ENCODE measurements at places on chromosomes 11 and 22.

GRCh38 chr11:108199446-108200321, 22.8 kb downstream of the NPAT start:
- DNase-seq, result peak; percentile 29

- DNase-seq, result no peak
Observed at GRCh38 chr11:73342633-73343032, 33.6 kb upstream of the RELT start.

DNA sequence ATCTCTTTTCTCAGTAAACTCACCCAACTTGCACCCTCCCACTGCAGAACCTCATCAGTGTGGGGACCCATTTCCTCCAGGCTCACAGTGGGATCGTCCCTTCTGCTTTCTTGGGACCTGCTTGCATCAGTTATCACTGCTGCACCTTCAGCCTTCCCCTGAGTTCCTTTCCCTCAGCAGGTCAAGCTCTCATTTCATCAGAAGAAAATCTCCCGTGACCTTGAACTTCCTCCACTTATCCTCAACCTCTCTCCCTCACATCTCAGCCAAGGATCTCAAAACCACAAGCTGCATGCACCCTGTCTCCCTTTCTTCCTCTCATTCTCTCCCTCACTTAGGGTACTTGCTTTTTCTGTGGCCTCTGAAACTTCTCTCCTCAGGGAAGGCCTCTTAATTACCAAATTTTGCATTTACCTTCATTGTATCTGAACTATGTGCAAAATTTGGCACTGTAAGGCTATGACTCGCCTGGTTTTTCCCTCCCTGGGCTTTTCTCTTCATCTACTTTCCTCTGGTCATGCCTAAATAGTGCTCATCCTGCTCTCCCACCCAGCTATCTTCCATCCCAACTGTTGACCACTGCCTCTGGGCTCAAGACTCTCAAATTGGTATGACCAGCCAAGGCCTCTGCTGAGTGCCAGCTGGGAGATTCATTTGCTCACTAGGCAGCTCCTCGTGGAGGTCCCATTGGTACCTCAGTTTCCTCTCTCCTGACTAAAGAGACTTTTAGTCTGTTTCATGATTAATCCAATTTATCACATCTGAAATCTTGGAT, 2.7 kb upstream of the RCE1 start:
- no peak for DNase-seq

DNA sequence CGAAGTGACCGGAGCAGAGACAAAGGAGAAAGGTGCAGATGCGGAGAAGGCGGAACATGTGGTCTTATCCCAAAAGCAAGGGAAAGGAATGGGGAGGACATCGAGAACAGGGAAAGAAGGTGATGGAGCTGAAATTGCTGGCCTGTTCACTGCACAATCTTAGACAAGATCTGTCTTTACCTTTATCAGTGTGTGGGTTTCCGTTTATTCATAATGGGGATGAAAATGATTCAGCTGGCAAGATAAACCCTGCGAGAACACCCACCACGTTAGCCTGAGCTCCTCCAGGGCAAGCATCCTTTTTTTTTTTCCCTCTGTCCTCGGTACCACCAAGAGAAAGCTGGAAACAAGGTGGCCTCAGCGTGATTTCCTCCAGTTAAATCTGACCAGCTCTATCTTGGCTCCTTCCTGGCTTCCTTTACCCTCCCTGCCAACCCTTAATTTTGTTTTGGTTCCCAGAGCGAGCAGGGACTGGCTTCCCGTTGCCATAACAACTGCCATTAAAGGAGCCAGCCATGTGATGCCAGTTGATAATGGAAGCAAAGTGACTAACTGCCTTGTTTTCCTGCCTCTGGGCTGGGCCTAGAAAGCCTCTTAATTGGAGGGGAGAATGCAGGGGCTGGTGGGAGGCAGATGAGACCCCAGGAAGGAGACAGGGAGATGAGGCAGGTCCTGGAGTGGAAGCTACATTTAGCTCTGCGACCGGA, 4.2 kb downstream of the SGSM1 start:
- DNase-seq, result no peak

DNA sequence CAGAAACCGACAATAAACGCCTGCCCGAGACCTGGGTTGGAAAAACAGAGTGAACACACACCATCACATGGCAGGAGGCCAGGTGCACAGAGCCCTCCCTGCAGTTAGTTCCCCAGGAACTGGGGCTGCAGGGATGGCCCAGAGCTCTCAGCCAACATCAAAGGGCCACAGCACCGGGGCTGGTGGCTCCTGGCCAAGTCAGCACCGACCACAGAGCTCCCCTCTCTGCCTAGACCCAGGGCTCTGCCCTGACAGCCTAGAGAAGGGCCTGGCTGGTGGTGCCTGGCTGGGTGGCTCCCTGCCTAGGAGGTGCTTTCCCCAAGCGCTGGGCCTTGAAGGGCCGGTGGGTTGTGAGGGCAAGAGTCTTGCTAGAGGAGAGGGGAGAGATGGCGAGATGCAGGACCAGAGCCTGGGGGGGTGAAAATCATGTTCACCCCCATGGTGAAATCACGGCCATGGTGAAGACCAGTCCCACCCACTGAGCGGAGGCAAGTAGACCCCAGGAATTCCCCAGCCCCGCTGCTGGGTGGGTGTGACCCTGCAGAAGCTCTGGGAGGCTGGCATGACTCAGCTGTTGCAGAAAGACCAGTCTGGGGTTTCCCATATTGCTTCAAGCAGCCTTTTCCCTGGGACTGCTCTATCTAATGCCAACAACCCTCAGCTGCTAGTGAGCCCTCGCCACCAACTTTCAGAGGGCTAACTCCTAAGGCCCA, 7.2 kb upstream of the BID start:
- DNase-seq, result peak; percentile 45

- no peak for DNase-seq
Observed at GRCh38 chr11:88383447-88383846, 45.9 kb upstream of the CTSC start.

DNA sequence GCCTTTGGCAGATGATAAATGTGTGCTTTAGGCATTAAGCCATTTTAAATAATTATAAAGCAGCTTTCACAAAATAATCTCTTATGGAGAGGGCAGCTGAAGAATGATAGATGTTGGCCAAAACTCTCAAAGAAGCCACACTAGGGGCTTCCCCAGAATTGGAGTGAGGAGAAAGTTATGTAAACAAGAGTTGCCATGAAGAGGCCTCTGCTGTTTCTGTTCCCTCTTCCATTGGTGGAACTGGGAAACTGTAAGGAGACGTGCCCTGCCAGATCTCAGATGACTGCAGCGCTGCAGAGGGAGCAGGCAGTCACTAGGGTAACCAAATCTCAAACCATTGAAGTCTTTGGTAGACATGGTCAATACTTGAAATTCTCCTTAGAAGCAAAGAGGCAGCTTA, 19.4 kb upstream of the APLP2 start:
- no peak for DNase-seq

DNA sequence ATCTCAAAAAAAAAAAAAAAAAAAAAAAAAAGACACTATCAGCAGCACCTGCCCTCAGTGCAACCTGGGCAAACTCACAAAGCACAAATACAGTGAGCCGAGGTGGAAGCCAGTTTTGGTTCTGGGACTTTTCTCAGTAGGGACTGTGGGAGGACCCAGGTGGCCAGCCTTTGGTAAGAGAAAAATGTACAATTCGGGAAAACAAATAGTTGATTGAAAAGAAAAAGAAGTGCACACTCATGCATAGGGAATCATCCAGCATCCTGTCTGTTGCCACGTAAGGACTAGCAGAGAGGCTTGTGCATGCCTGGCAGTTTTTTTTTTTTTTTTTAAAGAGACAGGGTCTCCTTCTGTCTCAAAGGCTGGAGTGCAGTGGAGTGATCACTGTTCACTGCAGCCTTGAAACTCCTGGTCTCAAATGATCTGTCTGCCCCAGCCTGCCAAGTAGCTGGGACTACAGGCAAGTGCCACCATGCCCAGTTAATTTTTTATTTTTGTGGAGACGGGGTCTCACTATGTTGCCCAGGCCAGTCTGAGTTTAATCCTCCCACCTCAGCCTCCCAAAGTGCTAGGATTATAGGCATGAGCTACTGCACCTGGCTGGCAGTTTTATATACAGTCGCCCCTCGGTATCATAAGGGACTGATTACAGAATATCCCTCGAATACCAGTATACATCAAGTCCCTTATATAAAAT, 36.7 kb downstream of the TPST2 start:
- DNase-seq, result no peak

DNA sequence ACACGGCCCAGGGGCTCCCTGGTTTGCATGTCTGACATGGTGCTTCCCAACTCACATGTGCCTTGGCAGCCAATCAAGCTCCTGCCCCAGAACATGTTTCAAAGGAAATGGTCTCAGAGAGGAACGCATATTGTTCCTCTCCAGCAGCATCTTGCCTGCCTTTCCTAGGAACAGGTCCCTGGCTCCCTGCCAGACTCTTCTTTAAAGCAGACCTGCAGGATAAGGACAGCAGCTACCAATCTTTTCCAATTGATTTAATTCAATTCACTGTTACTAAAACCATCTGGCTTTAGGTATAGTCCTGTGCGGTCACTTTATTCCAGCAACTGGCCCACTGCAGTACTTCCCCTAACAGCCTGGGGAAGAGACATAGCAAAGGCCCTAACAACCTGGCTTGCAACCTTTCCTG, 79.9 kb downstream of the AMBRA1 start:
- DNase-seq, result no peak

- no peak for DNase-seq
Observed at GRCh38 chr22:38972558-38972957, 9.6 kb upstream of the APOBEC3B start.

DNA sequence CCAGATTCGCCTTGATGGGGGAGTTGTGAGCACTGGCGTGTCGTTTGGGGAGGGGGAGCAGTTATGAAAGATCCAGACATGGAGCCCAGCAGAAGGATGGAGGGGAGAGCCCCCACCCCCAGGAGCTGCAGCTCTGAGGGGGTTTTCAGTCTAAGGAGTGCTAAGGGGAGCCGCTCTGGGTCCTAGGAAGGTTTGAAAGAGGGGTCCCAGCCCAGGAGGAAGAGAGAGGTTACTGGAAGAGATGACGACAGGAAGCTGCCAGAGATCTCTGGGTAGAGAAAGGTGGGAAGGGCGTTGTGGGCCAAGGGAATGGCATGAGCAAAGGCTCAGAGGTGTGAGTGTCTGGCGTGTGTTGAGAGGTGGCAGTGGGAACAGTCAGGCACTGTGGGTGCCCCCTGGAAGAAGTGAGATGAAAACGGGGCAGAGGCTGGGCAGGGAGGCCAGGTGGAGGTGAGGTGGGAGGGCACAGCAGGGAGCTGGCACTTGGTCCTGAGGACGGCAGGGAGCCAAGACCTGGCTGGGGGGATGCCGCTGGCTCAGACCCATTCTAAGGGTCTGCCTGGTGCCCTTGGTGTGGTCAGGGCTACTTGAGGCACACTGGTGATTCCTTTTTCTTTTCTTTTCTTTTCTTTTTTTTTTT, 1.8 kb downstream of the MGAT3 start:
- DNase-seq, result no peak

GRCh38 chr11:111571829-111572501, 30.3 kb upstream of the SIK2 start:
- no peak for DNase-seq

GRCh38 chr11:8250981-8251615, 12.6 kb downstream of the LMO1 start:
- peak; percentile 10 for DNase-seq

DNA sequence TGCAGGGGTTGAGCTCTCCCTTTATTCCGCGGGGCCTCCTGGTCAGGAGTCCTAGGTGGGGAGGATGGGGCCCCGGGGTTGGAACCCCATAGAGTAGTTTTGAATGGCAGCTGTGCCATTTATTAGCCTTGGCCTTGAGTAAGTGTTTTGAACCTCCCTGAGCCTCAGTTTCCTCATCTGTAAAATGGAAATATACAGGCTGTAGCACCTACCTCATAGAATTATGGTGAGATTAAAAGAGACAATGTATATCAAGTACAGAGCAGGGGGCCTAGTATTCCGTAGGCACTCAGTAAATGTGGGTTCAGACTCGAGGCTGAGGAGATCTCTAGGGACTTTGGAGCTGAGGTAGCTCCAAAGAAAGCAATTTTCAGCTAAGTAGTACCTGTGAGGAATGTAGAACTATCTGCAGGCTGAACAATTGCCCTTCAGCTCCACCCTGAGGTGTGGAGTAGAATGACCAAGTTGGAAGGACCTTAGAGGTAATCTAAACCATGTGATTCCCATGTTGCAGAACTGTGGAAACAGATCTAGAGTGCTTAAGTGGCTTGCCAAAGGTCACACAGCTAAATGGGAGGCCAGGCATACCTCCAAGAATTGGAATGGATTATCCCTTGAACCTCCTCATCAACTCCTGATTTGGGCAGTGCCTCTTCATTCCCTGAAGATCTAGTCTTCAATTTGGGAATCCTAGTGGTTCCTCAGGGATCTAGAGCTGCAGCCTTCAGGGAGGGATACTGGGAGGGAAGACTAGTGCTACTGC, 682 bp downstream of the PGAP2 start:
- peak; percentile 72 for DNase-seq

GRCh38 chr11:63667995-63668795, 3.0 kb downstream of the ATL3 start:
- no peak for DNase-seq

DNA sequence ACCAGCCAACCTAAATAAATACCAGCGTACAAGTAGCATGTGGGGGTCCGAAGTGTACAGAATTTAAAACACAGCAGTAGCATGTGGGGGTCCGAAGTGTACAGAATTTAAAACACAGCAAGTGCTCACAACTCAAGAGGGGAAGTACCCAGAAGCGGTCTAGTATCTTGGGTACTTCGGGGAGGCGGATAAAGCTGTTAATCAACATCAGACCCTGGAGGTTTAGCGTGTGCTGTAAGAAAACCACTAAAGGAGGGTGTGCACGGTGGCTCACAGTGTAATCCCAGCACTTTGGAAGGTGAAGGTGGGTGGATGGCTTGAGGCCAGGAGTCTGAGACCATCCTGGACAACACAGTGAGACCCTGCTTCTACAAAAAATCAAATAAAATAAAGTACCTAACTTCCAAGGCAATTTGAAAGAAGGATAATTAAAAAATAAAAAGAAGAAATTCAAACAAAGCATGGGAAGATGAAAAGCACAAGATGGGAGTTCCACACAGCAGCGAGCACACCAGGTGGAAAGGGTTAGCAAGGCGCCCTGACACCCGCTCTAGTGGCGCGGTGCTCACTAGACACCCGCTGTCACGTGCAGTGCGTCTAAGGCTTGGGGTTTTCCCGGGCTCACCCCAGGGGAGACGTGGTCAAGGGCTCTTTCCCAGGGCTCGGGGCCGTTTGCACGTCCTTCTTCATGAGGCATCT, 35.0 kb upstream of the MOB2 start:
- DNase-seq, result no peak

DNA sequence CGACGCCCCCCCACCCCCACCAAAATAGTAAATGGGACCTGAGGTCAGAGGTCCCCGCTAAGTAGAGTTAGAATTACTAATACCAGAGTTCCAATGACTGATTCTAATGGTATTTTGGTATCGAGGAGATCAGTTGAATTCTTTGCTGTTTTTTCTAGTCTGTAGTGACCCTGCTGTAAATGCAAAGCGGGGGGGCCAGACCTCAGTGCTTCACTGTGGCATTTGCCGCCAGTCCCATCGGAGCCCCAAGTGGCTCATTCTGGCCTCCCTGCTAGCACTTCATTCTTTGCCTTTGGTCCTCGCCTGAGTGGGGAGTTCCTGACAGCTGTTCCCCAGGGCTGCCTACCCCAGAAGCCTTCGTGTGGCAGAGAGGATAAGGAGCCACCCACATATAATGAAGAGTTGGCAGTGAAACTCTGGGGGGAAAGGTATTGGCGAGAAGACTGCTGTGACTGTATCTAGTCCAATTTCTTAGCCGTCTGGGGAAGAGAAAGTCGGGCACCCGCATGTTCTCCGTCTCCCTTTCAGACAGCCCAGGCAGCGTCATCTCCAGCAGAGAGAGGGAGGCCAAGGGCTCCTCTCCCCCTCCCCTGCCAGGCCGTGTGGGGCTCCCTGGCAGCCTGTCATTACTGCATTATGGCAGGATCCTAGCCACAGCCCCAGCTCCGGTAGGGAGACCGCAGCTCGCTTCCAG, 19.4 kb upstream of the CABP7 start:
- no peak for DNase-seq

- DNase-seq, result peak; percentile 51
Observed at GRCh38 chr11:116513894-116514293, 258.9 kb downstream of the BUD13 start.
